Stimulated activated CD8-positive, alpha-beta memory T cell treated with anti-CD3 and anti-CD28 coated beads, Interleukin-15, amount 100 ng/mL, for 4 hours (primary cell): ENCODE measurements at places on chromosomes 4 and X.

DNA sequence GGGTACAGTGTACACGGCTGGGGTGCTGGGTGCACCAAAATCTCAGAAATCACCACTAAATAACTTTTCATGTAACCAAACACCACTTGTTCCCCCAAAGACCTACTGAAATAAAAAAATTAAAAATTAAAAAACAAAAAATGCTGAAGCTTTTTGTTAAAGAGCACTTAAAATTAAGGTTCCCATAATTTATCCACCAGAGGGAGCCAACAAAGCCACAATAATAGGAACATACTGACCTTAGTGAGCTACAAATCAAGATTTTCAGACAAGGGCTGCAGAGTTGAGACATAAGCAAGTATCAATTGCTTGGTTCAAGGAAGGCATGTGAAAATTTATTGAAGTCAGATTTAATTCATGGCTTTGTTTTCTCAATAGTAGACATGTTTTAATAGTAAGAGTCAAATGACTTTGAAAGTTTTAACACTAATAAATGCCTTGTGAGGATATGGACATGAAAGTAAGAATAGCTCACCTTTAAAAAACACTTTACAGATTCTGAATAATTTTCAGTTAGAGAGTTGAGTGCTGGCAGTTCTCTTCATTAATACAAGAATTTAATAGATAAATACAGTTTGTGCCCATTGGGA lies 43.0 kb upstream of the SCOC start:
- DNase-seq = no peak

- no peak for DNase-seq
Measured at GRCh38 chr4:53589511-53589910, 1.8 kb downstream of the LNX1 start.

GRCh38 chr4:152528060-152528459 lies 7.8 kb downstream of the FBXW7 start:
- DNase-seq = no peak

GRCh38 chr4:16725252-16725651 lies 173.2 kb downstream of the LDB2 start:
- DNase-seq = no peak

GRCh38 chrX:39399387-39399786 lies 598.1 kb downstream of the MID1IP1 start:
- no peak for DNase-seq
